ENCODE measurements at places on chromosomes 7 and 10. TPM values are rescaled to one million over a fixed set of nuclear protein-coding genes. Genes with fewer than 3 reads are reported as not detected.

Gene SCIN
- total RNA-seq: not detected

Gene NANOS1
- total RNA-seq: 5.3 TPM

Gene DDC
- total RNA-seq: not detected

Gene PRSS37
- not detected for total RNA-seq

Gene LIPF
- total RNA-seq: 7.1 TPM

Gene FAM241B
- total RNA-seq: not detected

Gene ZP3
- total RNA-seq: 1.1 TPM

All from ascending aorta (tissue), 2 donors.